ENCODE measurements at places on chromosomes 2 and 18. TPM values are rescaled to one million over a fixed set of nuclear protein-coding genes. Genes with fewer than 3 reads are reported as not detected.

The SDC1 gene
- total RNA-seq = 480 TPM

The SERPINB12 gene
- not detected for total RNA-seq

The ITGA4 gene
- 7.4 TPM for total RNA-seq

The VIT gene
- 7.4 TPM for total RNA-seq

The ANKRD36B gene
- 25.3 TPM for total RNA-seq

- DNase-seq = no peak
Measured at GRCh38 chr18:54878159-54878622, 49.9 kb downstream of the RAB27B start.

DNA sequence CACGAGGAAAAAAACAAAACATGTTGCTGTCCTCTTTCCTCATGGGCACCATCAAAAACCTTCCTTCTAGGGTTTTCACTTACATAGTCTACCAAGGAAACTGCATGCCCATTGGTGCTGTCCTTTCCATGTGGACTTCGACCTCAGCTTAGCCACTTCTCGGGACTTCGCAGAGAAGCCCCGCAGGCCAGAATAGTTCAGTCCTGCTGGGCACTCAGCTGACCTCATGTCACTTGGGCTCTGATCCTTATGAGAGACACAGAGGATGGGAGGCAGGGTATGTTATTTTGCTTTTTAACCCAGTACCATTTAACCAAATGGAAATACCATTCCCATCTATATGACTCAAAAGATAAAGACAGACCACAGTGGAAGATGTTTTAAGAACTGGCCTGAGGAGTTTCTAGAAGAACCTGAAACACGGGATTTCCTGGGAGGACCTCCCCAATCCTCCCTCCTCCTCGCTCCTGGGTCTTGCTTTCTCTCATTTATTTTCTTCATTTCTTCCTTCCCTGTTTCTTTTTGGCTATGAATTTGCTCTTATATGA, 28.4 kb downstream of the AAK1 start:
- DNase-seq = no peak

Measured in ureter (tissue), 1 donor.